Astrocyte of the spinal cord (primary cell): ENCODE measurements at places on chromosomes 7 and 10.
A peak's percentile ranks its signal among the peaks of the same experiment; 100 is the strongest.

DNA sequence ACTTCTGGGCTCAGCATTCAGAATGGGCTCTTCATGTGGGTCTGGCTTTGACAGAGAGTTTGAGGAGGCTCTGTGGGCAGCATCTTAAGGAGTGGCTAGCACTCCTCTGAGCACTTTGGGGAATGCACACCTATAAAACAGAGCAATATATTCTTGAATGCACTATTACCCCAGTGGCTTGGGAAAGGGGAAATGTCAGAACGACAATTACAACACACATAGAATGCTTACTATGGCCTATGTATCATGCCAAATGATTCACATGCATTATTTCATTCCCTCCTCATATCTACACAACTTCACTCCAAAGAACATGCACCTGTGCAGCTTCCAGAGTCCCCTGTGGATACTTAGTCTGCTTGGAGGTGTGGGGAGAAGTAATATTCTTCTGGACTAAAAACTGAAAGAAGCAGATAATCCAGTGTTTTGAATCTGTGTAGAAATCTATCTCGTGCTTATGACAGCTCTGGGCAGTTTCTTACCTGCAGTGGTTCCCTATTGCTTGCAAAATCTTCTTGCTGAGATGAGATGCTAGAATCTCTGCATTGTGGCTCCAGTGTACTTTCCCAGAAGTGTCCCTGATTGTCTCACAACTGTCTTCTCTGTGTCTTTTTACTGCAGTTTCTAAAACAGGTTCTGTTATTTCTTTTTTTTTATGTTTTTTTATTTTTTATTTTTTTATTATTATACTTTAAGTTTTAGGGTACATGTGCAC is 5.5 kb upstream of the MGAM start:
- DNase-seq, result no peak

GRCh38 chr10:27451054-27451453 is 53.0 kb upstream of the RAB18 start:
- DNase-seq, result no peak

GRCh38 chr10:62323751-62324150 is 50.4 kb upstream of the ZNF365 start:
- DNase-seq, result no peak

- no peak for DNase-seq
Observed at GRCh38 chr10:86799188-86799845, 42.9 kb downstream of the BMPR1A start.

DNA sequence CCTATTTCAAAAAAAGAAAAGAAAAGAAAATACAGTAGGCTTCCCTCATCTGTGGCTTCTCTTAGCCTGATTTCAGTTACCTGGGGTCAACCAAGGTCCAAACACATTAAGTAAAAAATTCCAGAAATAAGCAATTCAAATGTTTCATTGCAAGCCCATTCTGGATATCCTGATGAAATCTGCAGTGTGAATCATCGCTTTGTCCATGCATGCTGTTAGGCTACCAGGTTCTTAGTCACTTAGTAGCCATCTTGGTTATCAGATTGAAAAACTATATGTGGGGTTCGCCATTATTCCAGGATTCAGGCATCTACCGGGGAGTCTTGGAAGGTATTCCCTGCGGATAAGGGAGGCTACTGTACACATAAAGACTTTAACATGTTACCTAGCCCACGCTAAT is 991 bp upstream of the FAM204A start:
- DNase-seq, result peak; percentile 1

GRCh38 chr10:77909021-77909748 is 17.4 kb downstream of the DLG5 start:
- no peak for DNase-seq

- no peak for DNase-seq
Observed at GRCh38 chr10:113450046-113450804, 102.6 kb upstream of the HABP2 start.

GRCh38 chr7:84013616-84014240 is 180.9 kb downstream of the SEMA3A start:
- DNase-seq, result no peak

GRCh38 chr7:153642989-153643388 is 409.2 kb upstream of the DPP6 start:
- DNase-seq, result no peak

GRCh38 chr10:37816290-37816689 is 41.1 kb downstream of the ZNF248 start:
- DNase-seq, result no peak

DNA sequence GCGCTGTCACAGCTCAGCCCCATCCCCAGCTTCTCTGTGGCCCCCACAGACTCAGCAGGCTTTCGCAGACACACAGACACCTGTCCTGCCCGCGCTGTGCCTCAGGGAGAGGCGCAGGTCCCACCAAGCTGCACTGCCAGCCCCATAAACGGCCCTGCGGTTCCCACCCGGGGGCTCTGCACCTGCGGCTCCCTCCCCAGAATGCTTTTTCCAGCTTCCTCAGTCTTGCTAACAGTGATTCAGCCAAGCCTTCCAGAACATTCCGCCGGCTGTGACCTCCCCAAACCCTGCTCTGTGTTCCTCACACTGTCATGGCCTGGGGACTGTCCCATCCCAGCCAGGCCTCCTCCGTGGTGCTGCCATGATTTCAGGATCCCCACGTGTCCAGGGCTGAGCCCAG is 27.8 kb upstream of the TNRC18 start:
- DNase-seq, result no peak

DNA sequence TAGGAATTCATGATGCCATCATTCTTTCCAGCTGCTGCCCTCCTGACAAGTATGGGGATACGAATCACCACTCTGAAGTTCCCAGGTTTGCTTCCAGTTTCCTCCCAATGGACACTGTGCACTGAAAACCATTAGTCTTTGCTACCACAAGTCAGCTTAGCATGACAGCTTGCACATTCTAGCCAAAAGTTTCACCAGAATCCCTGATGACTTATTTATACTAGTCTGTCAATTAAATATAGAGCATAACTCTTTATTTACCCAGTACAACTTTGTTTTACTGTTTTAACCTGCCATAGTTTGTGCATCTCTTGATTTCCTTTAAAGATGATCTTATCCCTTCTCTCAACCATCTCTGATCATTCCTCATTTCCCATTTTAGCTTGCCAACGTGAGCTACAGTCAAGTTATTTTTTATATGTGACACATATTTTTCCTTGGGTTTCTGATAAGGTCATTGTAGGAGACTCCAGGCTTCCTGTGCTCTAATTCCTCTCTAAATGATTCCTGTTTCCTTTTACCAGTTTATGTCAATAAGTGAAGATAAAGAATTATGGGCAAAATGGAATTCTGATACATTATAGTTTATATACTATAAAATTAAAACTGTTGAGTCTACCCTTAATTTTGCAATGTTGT is 167.5 kb upstream of the MEOX2 start:
- DNase-seq, result no peak

DNA sequence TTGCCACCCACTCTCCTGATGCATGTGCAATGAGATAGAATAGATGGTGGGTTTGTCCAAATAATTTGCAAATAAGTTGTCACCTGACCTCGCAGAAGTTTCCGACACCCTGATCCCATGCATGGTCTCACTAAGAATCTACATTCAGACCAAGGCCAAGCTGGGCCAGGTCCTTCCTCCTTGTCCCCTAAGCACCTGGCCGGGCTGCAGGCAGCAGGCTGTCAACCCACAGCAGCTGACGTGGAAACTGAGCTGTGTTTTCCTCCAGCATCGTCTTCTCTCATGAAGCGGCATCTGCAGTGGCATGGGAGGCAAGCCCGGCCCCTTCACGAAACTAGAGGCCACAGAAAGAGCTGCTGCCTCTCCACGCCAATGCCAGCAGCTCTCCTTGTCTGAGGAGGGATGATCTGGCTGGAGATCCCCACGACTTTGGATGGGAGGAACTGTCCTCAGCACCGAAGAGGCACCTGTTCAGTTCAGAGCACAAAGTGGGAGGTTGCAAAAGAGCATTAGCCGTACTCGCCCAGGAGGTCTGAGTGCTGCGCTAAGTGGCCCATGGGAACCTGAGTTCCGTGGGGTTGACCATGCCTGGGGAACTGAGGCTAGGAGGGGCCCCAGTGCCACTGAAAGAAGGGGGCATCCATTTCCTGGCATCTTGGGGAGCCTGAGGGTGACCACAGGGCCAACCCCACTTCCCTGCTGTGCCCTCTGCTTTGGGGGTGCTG is 110.5 kb upstream of the INSIG1 start:
- no peak for DNase-seq

DNA sequence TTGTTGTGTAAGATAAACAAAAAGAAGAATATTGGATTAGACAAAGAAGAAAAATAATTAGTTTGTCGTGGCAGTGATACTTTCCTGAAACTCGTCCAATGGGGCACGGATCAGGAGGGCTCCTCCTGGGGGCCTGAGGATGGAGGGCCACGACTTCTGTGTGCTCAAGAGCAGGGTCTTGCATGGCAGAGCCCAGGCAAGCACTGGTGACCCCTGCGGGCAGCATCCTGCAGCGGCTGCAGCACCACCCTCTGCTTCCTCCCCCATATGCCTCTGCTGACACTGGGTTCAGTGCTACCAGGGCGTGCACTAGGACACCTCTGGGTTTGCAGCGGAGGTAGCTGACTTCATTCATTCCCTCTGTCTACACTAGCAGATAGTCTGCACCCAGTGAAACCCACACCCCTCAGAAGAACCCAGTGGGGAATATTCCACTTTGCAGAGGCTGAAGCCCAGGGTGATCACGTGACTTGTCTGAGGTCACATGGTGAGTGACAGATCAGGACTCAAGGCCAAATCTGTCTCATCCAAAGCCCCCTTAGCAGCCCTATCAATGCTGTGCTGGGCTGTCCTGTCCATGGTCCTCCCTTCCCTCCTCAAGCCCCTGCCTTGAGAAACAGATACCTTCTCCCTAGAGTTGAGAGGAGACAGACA is 375.5 kb downstream of the TCERG1L start:
- DNase-seq, result no peak

- no peak for DNase-seq
Observed at GRCh38 chr10:118817328-118818068, 62.7 kb upstream of the CACUL1 start.

- DNase-seq, result peak; percentile 65
Observed at GRCh38 chr10:92972066-92972870, 88.3 kb upstream of the CYP26C1 start.

- no peak for DNase-seq
Observed at GRCh38 chr10:29114141-29114540, 174.7 kb upstream of the LYZL1 start.

DNA sequence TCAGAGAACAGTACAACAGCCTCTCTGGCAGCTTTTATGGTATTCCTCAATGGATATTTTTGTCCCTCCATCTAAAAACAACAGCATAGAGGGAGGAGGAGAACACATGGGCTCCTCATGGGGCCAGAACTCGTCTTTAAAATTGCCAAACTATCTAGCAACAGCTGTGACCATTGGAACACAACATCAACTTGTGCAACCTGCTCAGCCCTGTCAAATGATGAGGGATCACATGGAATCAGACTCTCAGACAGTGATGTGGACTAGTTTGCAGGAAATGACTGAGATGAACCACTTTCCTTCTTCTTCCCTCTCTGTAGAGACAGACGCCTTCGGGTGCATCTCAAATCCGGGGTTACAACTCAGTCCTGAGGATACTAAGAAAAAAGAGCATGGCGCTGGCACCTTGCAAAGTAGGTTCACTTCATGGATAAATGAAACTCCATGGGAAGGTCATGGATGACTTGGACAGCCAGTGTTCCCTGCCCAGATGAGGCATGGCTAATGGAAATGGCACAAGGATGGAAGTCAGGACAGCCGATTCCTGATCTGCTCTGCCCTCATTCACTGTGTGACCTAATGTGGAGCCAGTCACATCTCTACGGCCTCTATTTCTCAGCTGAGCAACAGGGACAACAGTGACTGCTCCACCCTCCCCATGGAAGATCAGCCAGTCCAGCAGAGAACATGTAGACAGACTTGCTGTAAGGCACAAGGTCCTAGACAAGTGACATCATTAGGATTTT is 24.6 kb upstream of the DGKI start:
- no peak for DNase-seq

DNA sequence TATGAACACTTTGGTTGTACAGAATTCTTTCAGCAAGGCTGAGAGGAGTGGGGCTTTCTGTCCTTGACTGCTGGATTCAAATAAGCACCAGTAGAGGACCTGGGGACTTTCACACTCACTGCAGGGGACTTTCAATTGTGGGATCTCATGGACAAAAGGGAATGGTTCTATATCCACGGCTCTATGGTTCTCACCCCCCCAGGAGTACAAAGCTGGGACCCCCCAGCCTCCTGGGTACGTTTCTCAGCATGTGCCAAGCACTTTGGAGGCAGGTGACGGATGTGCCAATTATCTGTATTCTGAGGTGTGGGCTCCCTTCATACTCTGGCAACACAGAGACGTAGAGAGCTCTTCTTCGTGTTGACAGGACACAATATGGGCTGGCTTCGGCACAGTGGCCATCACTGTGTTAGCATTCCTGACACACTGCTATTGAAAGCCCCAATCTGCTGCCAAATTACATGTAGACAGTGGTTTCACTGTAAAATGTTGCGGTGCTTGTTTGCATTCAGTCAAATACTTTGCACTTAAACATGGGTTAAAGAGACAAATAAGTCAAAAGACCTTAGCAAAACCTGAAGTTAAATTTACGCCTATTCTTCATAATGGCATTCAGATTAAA is 92.7 kb upstream of the SAMD8 start:
- DNase-seq, result no peak

DNA sequence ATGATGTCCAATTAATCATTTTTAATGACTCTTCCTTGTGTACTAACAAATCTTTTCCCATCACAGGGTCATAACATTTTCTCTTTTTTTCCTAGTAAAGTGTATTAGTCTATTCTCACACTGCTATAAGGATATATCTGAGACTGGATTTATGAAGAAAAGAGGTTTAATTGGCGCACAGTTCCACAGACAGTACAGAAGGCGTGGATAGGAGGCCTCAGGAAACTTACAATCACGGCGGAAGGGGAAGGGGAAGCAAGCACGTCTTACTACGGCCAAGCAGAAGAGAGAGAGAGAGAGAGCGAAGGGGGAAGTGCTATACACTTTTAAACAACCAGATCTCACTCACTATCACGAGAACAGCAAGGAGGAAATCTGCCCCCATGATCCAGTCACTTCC is 359.4 kb upstream of the NFE2L3 start:
- DNase-seq, result no peak

DNA sequence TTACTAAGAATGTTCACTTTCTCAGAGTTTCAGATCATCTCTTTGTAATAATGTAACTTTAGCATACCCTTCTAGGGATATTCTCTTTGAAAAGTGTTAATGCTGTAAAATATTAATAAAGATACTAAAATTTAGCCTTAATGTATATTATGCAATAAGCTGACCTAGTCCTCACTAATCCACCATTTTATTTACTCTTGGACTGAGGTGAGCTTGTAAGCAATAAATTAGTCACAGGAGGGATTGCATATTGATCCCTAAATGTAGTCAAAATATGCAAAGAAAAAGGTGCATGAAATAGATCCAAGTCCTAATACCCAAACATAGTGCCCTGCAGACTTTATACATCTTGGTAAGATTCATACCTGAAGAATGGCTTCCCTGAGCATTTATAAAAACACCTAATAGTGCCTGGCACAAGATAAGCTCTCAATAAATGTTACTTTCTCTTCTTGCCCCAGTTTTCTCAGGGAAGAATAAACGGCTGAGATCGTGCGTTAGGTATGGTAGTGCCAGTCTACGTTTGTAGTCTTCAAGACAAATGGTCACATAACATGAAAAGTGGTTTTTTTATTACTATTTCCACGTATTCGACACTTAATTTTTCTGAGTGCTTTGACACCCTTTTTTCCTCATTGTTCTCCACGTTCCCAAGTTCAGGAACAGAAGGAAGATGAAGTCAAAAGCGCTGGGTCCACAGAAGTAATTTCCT is 14.3 kb downstream of the INSIG1 start:
- no peak for DNase-seq
